ENCODE measurements at places on chromosomes 3 and 15.
A peak's percentile ranks its signal among the peaks of the same experiment; 100 is the strongest.

GRCh38 chr15:59160880-59161593 is 45.6 kb upstream of the LDHAL6B start:
- peak; percentile 36 for DNase-seq

GRCh38 chr15:81253846-81254245 is 57.2 kb downstream of the IL16 start:
- DNase-seq: no peak

DNA sequence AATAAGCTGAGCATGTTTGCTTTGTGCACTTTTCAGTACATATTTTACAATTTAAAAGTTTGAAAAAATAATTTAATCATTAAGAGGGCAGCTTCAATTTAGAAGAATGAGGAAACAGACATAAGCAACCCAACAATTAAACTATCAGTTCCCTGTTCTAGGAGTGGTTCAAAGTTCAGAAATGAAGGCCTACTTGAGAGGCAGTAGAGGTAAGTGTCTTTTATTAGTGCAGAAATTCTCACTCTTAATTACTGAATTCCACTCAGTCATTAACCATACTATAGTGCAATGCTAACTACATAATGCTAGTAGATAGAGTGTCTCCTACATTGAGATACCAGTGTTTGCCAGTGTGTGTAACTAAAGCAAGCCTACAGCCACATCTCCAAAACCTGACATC is 73.1 kb downstream of the TNIK start:
- DNase-seq: no peak

GRCh38 chr15:89948796-89949195 is 36.0 kb upstream of the ARPIN start:
- DNase-seq: no peak

DNA sequence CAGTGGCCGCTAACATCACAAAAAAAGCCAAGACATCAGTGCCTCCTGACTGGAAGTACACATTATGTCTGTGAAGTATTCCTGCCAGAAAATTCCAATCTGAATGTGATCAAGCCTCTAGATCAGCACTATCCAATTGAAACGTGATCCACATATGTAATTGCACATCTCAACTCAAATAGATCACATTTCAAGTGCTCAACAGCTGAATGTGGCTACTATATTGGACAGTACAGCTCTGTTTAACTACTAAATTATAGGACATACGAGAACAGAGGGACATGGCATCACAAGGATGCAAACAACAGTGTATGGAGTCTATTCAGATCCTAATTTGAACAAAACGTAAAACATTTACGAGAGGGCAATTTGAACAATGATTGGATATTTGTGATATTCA is 542 bp upstream of the UBAP1L start:
- no peak for DNase-seq

- no peak for DNase-seq
Observed at GRCh38 chr15:57312318-57313133, 63.8 kb upstream of the CGNL1 start.

GRCh38 chr3:36792342-36792741 is 28.0 kb upstream of the DCLK3 start:
- peak; percentile 26 for DNase-seq

DNA sequence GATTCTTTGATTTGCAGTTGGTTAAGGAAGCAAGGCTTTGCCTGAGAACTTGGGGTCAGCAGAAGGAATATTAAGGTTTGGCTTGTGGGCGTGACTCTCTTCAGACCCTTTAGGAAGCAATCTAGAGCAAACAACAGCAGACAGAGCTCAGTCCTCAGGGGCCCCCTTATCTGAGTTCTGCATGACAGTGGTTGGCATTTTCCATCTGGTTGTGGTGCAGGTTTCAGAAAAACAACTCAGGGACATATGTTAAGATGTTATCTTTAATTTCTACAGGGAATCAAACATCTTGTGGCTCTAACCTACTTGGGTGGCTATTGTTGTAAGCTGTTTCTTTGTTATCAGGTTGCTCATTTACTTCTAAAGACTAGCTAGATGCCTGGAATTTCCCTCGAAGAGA is 141.4 kb downstream of the VPS8 start:
- DNase-seq: no peak

GRCh38 chr3:36444909-36445308 is 64.6 kb downstream of the STAC start:
- DNase-seq: no peak

GRCh38 chr3:119965692-119966091 is 128.6 kb downstream of the GSK3B start:
- DNase-seq: no peak

GRCh38 chr15:70856177-70856883 is 2.4 kb upstream of the LARP6 start:
- DNase-seq: no peak

DNA sequence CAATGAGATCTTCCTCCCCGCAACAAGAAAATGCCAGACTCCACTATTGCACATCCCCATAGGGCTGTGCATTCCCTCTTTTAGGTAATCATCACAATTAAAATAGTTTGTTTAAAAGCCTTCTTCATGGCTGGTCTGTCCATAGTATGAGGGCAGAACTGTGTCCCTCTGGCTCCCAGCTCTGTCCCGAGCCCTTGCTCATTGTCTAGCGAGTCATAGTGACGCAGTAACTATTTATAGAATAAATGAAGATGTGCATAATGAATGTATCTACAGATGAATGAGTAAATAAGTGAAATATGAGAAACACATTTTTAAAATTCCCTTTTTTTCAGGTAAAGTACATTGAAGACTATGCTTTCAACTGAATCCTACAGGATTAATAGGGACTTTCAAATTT is 128.4 kb upstream of the TMC3 start:
- DNase-seq: no peak

DNA sequence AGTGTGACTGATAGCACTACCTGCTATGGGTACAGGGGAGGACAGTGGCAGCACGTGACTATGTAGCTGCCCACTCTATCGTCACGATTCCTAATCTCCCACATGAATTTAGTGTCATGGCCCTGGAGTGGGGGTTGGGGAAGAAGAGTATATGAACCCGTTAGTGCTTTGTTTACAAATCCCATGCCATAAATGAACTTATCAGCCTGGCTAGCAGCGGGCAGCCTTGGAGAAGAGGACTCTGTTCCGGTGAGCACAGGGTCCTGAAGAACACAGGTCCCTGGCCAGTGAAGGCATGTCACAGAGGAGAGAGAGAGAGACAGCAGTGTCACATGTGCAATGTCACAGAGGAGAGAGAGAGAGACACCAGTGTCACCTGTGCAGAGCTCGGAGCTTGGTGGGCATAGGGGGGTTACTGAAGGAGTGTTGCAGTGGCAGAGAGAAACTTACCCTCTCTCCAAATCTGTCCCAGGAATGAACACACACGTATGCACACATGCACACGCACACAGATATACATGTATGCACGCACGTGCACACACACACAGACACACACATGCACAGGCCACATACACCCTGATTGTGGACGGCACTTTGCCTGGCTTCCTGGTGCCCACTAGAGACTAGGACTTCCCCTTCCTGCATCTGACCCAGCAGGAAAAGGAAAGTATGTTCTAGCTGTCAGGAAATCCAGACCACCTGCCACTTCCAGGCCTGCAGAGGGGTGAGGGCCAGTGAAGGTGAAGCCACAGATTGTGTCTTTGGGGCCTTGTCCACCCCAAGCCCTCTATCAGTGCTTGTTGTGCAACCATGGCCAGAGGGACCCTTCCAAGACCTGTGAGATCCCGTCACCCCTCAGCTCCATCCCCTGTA is 26.3 kb downstream of the ITGA11 start:
- DNase-seq: no peak

DNA sequence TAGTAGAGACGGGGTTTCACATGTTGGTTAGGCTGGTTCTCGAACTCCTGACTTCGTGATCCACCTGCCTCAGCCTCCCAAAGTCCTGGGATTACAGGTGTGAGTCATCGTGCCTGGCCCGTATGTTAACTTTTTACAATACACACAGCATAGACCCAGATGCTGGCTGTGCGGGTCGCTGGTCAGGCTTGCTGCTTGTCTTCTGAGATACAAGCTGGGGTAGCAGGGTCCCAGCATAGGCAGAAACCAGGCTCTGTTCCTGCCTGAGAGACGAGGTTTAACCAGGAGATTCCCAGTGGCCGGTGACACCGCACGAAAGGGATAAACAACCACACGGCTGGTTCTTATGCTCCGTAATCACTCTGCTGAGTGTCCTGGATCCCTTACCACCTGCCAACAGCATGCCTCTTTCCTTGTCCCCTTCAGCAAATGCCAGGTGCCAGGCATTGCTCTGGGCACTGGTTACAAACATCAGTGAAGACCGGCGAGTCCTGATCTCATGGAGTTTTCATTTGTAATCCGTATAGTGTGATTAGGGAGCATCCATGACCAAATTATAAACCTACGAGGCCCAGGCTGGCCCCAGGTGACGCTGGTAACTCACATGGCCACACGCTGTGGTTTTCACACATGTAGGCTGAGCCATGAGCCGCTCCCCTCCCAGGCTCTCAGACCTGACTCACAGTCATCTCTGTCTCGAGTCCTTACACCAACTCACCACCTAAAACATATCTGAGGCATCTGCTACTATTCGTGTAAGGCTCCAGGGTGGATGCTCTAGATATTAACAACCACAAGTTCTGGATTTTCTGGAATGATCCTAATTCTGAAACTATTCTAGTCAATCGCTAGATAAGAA is 125.7 kb downstream of the PDZRN3 start:
- DNase-seq: peak; percentile 20

- DNase-seq: no peak
Observed at GRCh38 chr3:63576846-63577245, 75.6 kb upstream of the SNTN start.

DNA sequence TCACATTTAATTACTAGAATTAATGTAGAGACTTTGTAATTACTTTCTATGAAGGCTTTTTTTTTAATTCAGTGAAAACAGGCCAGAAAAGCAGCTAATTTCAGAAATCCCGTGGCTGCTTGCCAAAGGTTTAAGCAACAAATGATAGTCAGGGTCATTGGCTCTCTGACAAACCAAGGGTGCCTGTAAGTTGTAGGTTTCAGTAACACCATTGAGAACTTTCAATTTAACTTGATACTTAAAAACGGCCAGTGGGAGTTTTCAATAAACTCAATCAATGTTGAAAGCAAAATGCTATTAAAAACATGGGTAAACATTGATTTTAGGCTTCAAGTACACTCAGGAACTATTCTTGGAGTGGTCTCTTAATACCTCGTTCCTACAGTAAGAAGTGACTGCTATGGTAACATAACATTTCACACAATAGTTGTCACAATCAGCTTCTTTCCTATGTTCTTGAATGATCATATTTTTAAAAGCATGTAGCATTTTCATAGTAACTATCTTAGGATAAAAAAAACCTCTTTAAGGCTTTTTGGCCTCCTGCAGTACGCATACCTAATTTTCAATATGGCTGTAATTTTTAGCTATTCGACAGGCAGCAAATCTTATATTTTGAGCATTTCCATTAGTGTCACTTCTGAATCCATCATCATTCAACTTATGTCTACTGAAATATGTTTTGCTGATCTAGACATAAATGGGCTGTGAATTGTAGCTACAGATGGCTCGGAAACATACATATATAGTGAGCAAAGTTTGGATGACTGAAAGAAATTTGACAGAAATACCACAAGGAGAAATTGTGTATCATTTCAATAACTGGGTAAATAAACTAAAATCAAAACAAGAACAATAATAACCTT is 592.1 kb upstream of the GBE1 start:
- DNase-seq: no peak

All from activated CD4-positive, alpha-beta T cell treated with anti-CD3 and anti-CD28 coated beads, Interleukin-10, Interleukin-2, amounts not matched to agents 100 ng/mL and 50 ng/mL, durations not matched to agents 16 hours and 8 hours (primary cell).